SIG-M5 (cell line): ENCODE measurements at places on chromosomes 3 and 15.

DNA sequence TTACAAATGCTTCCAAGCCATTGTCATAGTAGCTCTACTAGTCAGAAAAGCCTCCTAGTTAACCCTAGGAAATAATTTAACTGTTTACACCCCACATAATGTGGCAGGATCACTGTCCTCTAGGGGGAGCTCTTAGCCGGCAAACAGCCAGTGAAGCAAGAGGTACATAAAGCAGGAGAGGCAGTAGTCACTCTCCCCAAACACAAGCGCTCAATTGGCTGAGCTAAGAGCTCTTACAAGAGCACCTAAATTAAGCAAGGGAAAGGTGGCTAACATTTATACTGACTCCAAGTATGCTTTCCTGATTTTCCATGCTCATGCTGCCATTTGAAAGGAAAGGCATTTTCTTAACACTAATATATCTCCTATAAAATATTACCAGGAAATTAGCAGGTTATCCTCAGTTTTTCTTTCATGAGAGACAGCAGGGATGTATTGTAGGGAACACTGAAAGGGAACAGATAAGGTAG is 37.6 kb downstream of the NCEH1 start:
- DNase-seq = peak; percentile 55

DNA sequence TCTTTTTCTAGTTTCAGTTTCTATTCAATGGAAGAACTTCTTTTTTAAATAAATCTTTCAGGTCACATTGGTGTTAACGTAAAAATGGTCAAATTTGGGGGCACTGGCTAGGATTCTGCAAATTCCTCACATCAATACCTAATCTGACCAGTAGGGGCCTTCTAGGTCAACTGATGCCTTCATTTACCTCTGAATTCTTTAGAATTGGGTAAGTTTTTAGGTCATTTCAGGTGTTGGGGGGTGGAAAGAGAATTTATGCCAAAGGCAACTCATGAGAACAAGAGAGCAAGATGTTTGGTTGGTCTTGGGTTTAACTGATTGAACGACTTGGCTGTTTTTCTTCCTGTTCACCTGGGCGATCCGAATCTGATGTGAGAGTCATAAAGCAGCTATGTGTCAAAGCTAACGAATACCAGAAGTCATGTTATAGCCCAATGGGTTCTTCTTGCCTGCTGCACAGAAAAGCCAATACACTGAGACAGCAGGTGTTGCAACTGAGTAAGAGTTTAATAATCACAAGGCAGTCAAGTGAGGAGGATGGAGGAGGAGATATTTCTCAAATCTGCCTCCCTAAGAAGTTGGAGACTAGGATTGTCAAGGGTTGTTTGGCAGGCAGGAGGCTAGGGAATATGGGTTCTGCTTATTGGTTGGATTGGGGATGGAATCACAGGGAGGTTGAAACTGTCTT is 15.3 kb downstream of the LRRC49 start:
- no peak for DNase-seq

- DNase-seq = no peak
Observed at GRCh38 chr15:48759921-48760320, 50.9 kb downstream of the CEP152 start.

- no peak for DNase-seq
Observed at GRCh38 chr15:33448151-33448550, 137.4 kb downstream of the RYR3 start.

DNA sequence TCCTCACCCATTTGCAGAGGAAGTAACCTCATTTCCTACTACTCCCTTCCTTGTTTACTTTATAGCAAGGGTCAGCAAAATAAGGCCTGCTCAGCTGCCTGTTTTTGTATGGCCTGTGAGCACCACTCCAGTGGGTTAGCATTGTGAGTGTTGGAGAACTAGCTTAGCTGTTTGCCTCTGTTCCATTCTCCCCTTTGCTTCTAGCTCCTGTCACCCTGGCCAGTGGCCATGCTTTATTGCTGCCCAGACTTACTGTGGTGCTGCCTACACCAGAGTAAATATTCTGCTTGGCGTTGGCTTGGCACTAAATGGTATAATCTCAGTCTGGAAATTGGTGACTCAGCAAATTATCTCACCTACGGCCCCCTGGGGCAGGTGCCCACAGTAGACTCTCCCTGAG is 8.8 kb downstream of the PDCD6IP start:
- no peak for DNase-seq

DNA sequence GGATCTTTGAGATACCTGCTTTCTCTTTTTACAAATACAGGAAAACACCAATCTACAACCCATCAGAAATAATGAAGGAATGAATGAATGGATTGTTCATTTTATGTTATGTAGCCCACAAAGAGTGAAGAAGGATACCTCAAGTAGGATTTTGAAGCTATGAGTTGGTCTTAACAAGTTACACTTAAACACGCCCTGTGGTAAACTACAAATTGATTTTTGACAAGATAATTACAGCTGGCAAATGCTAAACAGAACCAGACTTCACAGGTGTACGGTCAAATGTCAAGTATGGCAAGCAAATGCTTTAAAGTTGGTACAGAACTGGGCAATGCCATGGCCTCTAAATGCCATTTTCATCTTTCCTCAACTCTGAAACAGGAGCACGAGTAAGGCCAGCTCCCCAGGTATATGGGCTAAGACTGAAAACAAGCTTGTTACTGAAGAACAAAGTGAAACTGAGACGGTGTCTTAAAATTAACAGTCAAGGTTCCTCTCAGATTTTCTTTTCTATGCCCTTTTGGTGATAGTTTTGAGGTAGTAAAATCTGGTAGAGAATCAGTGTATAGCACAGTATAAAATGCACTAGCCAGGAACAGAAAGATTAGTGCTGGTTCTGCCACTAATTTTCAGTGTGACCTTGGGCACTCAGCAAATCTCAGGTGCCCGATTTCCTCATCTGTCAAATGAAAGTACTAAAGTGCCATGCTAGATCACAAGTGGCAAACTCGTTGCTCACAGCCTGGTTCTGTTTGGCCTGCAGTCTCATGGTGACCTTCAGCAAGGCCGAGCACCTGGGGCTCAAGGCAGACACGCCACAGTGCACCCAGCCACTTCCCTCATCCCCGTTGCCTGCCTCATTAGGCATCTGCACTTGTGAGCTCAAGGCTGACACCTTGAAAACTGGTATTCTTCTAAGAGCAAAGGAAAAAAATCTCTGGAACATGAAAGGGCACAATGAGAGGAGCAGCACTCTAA is 9.5 kb downstream of the RUVBL1 start:
- no peak for DNase-seq
